Left renal pelvis (tissue), 4 donors: ENCODE measurements at places on chromosomes 6 and 20. TPM values are rescaled to one million over a fixed set of nuclear protein-coding genes. Genes with fewer than 3 reads are reported as not detected.

- no peak for DNase-seq
Observed at GRCh38 chr6:170029416-170030283, 261.2 kb downstream of the DLL1 start.

Gene MYMX
- polyA plus RNA-seq: 0.33 TPM

Gene LGSN
- 0.26 TPM for polyA plus RNA-seq

DNA sequence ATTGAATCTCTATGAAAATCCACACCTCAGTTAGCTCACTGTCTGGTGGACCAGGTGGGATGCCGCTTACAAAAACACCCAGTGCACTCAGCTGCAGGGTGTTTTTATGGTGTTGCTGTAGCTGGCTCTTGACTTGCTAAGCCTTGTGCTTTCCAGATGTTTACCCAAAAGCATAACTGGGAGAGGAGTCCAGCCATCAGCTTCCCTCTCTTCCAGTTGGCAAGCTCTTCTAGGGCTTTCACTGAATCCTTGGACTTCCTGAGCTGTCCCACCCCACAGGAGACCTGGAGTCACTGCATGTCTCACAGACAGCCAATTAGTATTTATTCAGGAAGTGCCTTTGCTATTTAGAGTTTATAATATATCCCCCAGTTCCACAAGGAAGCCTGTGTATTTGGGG is 210.9 kb downstream of the FNDC1 start:
- DNase-seq: no peak

DNA sequence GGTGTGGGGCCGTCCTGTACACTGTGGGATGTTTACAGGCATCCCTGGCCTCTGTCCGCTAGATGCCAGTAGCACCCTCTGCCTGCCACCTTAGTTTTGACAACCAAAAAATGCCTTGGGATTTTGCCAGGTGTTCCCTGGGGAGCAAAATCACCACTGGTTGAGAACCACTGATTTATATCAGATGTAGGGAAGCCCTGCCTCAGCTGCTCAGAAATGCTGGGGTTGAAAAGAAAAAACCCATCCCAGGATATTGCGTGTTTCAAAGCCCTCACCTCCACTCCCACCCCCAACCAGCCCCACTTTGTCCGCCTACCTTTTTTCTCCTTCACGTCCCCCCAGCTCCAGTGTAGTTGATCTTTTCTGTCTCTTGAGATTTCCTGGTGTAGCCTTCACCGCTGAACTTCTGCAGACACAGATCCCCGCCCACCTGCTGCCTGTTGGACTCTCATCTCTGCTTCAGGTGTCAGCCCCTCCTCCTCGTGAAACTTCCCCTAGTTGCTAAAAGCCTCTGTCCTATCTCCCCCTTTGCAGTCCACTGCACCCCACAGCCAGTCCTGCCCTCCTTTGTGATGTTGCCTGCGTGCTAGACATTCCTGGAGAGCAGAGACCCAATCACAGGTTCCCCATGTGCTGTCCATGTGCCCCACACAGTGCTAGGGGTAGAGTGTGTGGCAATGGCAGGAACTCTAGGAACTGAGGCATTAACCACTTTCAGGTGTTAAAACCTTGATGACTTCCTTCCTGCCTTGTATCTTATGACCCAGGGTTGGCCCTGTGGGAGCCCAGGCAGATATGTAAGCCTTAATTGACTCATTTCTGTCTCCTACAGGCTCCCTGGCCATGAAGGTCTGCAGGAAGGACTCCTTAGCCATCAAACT is 98.9 kb downstream of the TBC1D7 start:
- no peak for DNase-seq

GRCh38 chr6:6397842-6398241 is 77.4 kb upstream of the F13A1 start:
- no peak for DNase-seq

- no peak for DNase-seq
Observed at GRCh38 chr6:87830907-87831306, 128.9 kb upstream of the AKIRIN2 start.

DNA sequence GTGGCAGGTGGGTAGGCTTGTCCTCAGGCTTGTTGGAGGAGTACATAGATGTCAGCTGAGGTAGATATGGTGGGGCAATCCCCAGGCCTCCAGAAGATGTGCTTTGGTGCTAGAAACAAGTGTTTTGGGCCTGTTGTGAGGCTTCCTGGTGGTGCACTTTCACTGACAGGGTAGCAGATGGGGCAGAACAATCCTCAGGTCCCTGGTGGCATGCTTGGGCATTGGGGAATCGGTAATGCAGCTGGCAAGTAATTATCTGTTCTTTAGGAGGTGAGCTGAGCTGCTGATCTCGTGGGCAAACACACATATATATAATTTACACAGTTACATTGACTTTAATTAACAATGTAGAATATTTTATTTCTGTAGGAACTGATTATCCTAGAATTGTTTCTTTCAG is 458.7 kb downstream of the BMP2 start:
- no peak for DNase-seq

Gene MKKS
- polyA plus RNA-seq: 31.8 TPM

GRCh38 chr6:12654107-12654506 is 62.5 kb upstream of the PHACTR1 start:
- DNase-seq: no peak
